ENCODE measurements at places on chromosomes 4 and X.

DNA sequence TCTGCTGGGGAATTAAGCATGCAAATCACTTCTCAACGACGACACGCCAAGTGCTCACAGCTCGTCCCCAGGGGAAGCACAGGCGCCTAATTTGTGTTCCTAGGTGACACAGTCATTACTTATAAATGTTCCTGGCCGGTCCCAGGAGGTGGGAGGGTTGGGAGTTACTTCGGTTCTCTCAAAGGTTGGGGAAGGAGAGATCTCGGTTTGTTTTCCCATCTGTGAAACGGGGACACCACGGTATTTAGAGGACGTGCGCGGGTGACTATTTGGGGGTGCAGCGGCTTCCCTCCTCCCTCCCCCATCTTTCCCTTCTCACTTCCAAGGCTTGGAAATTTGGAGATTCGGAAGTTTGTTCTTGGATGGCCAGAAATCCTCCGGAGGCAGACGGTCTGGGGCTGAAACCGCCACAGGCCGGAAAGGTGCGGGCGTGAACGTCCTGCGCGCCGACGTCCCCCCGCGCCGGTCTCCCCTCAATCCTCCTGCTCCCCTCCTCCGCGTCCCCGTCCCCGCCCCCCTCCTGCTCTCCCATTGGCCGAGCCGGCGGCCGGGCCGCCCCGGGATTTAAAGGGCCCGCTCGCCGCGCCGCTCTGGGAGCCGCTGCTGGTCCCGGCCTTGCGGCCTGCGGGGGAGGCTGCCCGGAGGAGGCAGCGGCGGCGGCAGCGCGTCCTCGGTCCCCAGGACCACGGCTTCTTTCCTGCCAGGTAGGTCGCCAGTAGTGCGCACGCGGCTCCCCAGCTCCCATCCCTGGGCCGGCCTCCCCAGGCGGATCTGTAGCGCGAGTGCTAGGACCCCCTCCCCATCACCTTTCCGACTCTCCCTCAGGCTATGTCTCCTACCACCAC is at the start of gene PORCN:
Gene PORCN, plus strand, starts transcription at position 593 of the 845 bp plus-strand sequence. CDS start 829 bp downstream, outside the sequence.
- no peak for DNase-seq

DNA sequence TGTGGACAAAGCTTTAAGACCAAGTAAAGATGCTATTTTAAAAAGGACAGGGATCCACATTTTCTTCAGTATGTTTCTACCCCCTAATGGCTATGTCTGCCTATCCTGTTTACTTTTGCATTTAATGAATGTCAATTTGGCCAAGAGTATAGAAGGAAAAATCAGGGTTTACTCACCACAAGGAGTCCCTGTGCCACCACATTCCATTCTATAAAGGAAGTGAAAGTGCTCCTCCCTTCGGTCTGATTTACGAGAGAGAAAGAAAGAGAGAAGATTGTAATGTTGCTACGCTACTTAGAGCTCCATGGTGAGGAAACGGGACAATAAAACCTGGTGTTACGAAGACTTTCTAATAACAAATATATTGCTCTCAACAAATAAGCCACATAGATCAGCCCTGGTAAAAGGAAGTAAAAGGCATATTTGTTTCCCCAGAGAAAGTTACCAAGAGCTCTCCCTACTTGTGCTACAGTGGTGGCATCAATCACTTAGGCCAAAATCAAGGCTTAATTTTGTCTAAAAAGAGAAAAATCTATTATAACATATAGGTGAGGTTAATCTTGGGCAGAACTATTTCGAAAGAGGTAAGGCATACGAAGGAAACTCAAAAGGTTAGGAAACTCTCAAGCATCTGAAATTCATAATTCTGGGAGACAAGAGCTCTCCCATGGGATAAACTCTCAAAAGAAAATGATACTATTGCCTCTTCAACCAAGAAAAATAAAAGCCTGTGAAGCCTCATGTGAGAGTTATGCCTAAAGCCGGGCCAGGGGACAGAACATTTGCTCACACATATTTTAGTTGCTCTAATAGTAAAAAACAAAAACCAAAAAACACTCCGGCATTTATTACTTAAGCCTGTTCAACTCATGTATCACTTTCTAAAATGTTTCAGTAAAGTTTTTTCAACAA is 29.5 kb downstream of the TAPT1 start:
- DNase-seq: peak; percentile 65

DNA sequence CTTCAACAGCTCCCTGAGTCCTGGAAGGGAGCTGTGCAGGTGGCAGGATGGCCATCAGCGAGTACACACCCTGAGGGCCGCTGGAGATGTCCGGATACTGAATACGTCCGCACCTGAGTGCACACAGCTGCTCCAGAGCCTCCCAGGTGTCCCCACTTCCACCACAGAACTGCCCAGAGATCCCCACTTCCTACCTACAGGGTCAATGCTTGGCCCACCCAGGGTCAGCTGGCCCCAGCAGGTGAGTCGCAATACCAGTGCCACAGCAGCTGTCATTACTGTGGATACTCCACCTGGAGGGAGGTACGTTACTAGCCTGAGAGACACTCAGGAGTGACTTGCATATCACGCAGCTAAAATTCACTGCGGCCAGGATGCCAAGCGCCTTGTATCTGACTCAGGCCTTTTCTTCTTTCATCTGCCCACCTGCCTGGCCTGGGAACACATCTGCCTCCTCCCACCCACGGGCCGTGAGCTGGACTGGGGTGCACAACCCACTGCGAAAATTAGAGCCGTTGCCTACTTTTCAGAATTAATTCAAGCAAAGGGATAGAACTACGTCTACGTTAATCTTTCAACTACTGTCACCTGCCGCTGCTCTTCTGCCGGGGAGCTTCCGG is 9.4 kb downstream of the C4orf50 start:
- DNase-seq: no peak

GRCh38 chr4:6097581-6097980 is 79.3 kb upstream of the C4orf50 start:
- DNase-seq: no peak

DNA sequence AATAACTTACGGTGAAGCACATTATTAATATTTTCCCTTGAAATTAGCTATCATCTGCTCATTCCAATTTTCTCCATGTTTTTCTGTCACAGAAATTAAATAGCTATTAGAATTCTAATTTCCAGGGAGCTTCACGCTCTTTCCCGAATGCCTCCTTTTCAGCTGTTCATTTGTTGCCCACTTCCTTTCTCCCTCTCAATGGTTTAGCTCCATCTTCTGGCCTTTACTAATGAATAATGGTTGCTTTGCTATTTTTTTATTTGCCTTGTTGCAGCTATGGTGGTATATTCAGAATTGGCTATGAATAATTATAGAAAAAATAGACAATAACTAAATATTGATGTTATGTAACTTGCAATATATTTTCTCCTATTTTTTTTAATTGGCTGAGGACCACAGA is 70.5 kb downstream of the GRIA2 start:
- DNase-seq: no peak

GRCh38 chr4:73415807-73416238 is 11.7 kb downstream of the ALB start:
- DNase-seq: no peak

- DNase-seq: no peak
These were observed 13.9 kb downstream of the CCNG2 start for GRCh38 chr4:77170926-77171325.

- DNase-seq: peak; percentile 68
These were observed 31.5 kb upstream of the HPGD start for GRCh38 chr4:174553828-174554227.

Measured in stromal cell of bone marrow (primary cell).